ENCODE measurements at places on chromosomes 4 and X. TPM values are rescaled to one million over a fixed set of nuclear protein-coding genes. Genes with fewer than 3 reads are reported as not detected.

PLXNB3 gene
- total RNA-seq = 4.5 TPM

NDNF gene
- total RNA-seq = 0.90 TPM

VSIG4 gene
- not detected for total RNA-seq

ARMCX1 gene
- total RNA-seq = 31.9 TPM

TRIM60 gene
- total RNA-seq = not detected

FAM149A gene
- 1.5 TPM for total RNA-seq

MECP2 gene
- total RNA-seq = 27.2 TPM

DNA sequence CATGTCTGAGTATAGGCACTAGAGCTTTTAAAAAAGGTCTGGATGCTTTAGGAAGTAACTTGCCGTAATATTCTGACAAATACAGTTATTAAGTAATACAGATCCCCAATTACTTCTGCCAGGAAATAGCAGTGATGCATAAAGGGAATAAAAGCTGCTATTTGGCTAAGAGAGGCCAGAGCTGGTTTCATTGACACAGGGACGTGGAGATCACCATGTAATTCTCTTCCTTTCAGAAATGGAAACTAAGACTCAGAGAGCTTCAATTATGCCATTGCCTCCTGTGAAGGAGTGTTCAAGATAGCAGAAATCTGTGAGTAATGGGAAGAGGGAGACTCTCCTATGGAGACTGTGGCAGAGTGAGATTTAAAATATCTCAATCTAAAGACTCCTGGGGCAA, 238.1 kb downstream of the SLITRK2 start:
- no peak for DNase-seq

DNA sequence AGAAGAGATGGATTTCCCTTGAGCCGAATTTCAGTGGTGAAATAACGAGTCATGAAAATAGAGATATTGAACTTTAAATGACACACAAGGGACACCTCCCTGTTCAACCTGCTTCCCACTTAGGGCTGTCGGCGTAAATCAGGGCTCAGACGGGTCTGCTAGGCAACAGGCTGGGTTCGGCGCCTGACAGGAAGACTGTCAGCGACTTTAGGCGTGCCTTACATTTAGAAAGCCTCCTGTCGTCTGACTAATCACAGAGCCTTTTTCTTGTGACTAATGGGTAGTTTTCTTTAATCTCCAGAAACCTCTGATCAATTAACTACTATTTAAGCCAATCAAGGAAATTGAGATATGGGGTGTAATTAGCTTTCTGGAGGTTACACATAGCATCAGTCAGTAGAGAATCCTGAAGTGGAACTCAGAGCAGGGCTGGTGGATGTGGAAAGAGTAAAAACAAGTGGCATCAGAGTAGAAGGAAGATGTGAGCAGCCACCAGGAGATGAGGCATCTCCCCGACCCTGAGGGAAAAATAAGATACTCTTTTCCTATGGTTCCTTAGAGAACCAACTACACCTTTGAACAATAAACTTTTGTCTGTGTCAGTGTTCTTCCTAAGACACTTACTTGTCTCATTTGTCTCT, 86.2 kb upstream of the HS3ST1 start:
- DNase-seq = no peak

DNA sequence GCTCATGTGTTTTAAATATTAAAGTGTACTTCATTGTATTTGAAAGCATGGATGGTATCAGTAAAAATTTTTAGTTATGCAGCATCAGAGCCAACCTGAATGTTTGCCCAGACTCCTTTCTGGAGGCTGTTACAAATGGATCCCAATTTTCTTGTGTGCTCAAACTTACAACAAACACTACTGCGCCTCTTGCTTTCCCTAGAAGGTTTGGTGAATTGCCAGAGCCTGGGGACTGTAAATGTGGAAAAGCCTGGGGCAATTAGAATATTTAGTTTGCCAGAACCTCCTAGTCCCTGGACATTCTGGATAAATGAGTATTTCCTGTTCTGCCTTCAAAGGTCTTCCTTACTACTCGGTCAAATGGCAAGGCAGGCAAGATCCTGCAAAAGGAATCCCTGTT, 4.8 kb downstream of the CAPN6 start:
- no peak for DNase-seq

- DNase-seq = no peak
Measured at GRCh38 chr4:165991325-165992180, 118.5 kb downstream of the TLL1 start.

- DNase-seq = no peak
Measured at GRCh38 chrX:1027133-1027532, 185.3 kb downstream of the CRLF2 start.

GRCh38 chrX:68853665-68854251, 24.9 kb downstream of the EFNB1 start:
- DNase-seq = no peak

DNA sequence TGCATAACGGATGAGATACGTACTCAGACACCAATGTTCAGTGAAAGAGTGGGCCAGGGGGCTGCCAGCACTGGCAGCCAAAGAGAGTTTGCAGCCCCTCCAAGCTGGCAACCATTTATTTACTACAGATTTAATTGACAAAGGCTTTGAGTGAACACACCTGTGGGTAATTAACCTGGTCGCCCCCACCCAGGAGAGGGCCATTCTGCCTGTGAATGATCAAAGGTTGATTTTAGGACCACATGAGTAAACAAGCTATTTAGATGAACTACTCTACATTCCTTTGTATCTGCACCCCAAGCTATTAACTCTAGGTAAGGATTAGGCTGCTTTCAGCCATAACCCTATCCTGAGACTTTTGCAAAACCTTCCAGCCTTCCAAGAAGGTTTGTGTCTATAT, 55.0 kb downstream of the RBM46 start:
- no peak for DNase-seq

DNA sequence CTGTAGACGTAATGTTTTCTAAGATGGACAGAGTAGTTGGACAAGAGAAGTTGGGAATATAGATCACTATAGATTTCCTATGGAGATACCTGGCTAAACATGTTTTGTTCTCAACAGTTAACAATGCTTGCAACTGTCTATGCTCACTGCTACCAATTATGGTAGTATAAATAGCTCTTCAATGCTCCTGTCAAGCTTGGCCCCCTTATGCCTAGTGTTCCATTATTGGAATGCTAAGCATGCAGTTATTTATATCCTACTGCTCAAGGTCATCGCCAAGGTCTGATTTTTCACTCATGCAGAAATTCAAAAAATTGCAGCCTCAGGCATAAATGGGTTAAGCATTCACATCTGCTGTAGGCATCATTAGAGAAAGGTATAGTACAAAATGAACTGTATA, 519.0 kb downstream of the IL15 start:
- DNase-seq = no peak

- no peak for DNase-seq
Measured at GRCh38 chrX:136194536-136194935, 47.2 kb downstream of the FHL1 start.

- no peak for DNase-seq
Measured at GRCh38 chr4:141692081-141692480, 55.7 kb downstream of the IL15 start.

- no peak for DNase-seq
Measured at GRCh38 chr4:137209240-137209639, 323.1 kb downstream of the PCDH18 start.

GRCh38 chr4:16415751-16416150, 189.5 kb upstream of the TAPT1 start:
- no peak for DNase-seq

GRCh38 chrX:42140320-42140719, 217.0 kb upstream of the CASK start:
- DNase-seq = no peak

GRCh38 chrX:46573331-46573891, at the start of gene CHST7:
Gene CHST7 (plus strand): TSS chrX:46573765. CDS start chrX:46573932, 167 bp downstream.
- DNase-seq = no peak

DNA sequence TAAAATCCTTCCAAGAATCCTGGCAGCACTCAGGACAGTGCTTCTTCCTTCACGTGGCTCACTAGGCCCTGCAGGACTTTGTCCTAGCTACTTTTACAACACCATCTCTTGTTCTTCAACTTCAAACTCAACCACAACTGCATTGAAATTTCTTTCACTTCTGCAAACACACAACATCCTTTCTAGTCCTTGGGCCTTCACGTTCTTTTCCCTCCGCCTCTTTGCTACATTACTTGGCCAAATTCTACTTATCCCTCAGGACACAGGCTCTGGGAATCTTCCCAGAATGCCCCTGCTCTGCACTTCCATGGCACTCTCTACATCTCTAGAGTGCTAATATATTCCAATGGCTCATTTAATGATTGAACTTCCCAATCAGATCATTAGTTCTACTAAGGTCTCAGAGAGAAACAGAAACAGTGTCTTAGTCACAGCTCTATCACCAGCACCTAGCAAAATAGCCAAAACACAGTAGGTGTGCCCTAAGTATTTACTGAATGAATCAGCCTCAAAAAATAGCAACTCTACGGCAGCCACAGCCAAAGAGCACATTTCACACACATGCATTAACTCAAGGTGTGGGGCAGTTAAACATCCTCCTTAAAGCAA, 73.3 kb downstream of the MANBA start:
- DNase-seq = peak; percentile 88

- DNase-seq = peak; percentile 5
Measured at GRCh38 chrX:41922431-41923151, 763 bp downstream of the CASK start.

All from HT1080 (cell line).